Hematopoietic multipotent progenitor cell (in vitro differentiated cells): ENCODE measurements at places on chromosomes 12 and 14. TPM values are rescaled to one million over a fixed set of nuclear protein-coding genes. Genes with fewer than 3 reads are reported as not detected.

The ACYP1 gene
- total RNA-seq = 5.1 TPM

DNA sequence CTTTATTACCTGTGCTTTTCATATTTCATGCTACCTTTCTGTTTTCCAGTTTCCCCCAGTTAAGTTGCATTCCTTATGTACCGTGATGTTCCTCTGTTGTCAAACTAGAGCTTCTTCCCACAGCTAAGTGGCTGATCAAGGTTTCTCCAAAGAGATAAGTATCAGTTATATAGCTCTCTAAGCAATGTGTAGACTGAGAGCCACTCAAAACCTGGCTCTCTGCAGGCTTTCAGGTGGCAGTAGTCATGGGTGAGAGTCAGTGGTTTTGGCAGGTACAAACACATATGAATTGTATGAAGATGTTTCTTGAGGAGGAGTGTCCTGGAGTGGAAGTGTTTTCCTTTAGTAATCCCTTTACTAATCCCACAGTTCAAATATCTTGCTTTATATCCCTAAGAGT, 28.4 kb downstream of the TXNRD1 start:
- no peak for DNase-seq

The PIP4P1 gene
- 36.1 TPM for total RNA-seq

DNA sequence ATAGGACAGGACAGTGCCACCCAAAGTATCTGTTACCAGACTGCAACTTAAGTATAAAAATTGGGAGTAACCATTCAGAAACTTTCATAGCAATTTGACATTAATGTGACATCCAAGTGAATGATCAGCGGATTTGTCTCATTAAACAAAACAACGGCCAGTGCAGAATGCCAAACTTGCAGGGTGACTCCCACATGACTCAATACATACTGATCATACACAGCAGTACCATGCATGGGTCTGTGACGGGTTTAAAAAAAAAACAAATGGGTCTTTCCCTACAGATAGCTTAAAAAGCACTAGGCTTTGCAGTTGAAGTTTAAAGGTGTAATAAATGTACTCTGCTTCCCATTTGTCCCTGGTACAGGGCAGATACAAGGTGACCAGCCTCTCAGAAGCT, 116.6 kb downstream of the SLC35F4 start:
- no peak for DNase-seq

- DNase-seq = no peak
Measured at GRCh38 chr12:2177003-2177402, 124.2 kb downstream of the CACNA1C start.

DNA sequence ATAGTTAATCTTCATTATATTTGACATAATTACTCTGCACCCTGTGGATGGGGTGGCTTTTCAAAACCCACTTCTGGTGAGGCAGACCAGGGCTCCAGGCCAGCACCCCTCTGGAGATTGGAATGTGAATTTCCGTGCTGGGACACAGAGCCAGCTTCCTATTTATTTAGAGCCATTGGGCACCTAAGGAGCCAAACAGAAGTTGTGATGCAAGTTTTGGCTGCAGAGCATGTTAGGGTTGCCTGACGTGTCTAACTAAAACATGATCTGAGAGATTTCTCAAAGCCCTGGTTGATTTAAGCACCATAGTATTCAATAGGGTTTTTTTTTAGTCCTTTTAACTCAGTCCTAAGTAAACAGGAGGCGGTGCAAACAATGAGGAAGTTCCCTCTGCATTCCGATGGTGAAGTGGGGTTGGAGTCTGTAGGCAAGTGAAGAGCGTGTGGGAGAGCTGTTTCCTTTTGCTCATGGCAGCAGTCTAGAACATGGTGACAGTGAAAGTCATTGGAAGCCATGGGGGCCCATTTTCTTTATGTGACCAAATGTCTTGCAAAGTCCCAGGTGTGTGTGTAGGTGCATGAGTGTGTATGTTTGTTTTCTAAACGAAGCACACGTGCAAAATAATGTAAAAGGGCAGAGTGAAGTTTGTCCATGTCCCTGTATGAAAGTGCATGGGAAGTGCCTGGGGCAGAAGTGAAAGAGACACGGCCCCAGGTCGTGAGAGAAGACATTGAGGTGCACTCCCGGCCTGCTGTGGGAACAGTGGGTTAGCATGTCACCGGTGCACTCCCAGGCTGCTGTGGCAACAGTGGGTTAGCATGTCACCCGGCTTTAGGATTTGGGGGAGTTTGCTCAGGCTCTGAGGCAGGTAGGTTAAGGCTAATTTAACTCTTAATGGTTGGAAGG, 117.7 kb downstream of the PRKCH start:
- peak; percentile 68 for DNase-seq

DNA sequence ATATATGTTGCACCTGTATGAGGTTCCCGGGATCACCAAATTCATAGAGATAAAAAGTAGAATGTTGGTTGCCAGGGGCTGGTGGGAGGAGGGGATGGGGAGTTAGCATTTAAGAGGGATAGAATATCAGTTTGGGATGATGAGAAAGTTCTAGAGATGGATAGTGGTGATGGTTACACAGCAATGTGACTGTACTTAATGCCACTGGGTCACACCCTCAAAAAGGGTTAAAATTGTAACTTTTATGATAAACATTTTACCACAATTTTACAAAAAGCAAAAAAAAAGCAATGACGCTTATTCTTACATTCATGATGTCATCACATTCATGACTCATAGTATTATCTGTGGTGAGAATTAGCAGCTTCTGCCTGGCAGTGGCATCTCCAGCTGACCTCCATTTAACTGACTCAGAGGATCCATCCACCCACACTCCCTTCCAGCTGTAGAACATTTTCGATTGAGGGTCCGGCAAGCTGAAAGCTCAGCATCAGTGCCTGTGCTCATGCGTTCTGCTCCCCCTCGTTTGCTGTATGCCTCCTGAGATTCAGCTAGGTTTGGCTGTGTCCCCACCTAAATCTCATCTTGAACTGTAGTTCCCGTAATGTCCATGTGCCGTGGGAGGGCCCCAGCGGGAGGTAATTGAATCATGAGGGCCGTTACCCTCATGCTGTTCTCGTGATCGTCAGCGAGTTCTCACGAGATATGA, 64.8 kb upstream of the TMEM260 start:
- DNase-seq = no peak

The PHC1 gene
- 71.4 TPM for total RNA-seq

DNA sequence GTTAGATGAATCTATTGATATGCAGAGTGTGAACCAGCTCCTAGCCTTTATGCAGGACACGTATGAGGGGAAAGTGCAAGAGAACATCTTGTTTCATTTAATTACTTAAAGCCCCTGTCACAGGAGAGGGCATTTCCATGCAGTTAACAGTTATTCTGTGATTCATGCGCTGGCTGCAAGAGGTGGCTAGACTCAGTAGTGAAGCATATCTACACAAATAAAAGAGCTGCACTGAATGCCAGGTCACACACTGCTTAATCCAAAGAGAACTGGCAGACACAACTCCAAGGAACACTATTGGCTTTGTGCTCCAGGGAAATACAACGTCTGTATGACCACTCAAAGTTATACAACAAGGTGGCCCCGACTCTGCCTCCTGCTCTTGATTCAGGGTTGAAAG, 394.1 kb downstream of the C12orf75 start:
- DNase-seq = no peak

- no peak for DNase-seq
Measured at GRCh38 chr12:42957136-42957535, 367.6 kb upstream of the PRICKLE1 start.

The A2ML1 gene
- under 0.01 TPM for total RNA-seq

DNA sequence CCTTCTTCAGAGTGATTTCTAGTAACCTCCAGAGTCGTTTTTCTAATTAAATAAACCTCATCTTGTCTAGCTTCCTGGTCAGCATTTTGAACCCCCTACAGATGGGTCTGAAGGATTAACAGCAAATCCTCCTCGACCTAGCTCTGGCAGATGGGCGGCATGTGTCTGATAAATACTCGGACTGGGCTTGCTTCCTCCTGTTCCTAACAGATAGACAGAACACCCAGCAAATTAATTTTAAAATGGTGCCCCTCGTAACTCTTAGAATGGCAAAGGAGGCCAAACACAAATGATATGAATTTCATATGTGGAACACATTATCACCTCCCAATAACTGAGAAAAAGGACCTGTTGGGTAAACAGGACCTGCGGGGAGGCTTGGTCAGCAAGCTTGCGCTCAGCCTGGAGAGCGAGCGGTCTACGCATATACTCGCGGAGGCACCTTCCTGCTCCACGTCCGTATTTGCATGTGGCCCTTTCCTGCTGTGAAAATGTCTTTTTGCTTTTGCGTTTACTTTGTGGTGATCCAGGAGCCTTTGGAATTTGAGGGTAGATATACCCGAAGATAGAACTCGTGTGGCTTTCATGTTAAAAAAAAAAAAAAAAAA, 79.6 kb downstream of the OTX2 start:
- DNase-seq = no peak

The MYF5 gene
- total RNA-seq = not detected

The DNAI7 gene
- total RNA-seq = 0.54 TPM

DNA sequence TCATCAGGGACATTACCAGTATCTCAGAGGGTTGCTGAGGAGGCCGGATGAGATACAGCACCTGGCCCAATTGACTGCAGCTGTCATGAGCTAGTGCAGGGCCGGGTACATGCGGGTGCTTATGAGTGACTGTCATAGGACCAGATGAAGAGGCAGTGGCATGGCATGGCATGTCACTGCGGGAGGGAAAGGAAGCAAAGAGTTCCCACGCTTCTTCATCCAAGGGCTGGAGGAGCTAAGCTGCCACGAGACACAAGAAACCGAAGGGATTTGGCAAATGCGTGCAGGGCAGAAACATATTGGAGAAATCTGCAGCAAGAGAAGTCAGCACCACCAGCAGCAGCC, 10.7 kb upstream of the GPX2 start:
- no peak for DNase-seq

DNA sequence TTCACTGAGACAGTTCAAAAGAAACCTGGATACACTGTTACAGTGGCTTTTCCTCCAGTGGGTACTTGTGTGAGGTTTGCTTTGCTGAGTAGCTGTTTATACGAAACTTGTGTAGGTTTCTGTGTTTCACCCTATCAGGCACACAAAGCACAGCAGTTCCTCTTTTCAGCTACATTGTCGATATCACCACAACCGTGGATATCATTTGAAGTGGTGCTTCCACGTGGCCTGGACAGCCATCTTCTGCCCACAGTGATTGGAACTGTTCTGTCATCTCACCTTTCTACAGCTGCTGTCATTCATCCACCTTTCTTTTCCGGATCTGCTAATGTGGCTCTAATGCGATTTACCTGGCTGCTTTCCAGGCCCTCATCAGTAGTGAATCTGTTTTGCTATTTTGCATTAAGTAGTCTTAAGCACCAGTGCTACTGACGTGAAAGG, 368.8 kb downstream of the SYT1 start:
- DNase-seq = peak; percentile 26

DNA sequence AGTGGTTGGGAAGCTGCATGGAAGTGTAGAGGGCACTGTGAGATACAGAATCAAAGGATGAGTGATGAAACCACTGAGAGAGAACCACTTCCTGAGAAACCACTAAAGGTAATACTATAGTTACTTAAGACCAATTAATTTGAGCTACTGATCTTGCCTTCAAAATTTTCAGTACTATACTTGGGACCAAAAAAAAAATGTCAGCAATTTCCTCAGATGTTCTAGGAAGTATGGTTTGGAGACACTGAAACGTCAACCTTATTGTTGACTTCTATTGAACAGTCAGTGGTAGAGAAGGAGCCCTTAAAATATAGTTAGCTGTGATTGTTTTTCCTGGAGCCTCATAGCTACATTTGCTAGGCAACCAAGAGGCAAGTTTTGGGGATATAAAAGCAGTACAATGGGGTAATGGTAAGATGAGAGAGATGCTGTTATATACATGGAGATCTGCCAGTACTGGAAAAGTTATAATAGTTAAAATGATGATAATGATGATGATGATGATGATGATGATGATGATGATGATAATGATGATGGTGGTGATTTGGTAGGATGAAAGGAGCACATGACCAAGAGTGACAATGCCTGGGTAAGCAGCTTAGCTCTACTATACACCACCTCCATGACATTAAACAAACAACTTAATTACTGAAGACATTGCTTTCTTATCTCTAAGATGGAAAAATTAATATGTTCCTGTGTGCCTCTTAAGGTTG, 300.9 kb upstream of the G2E3 start:
- no peak for DNase-seq

The DAO gene
- total RNA-seq = not detected

GRCh38 chr12:64745980-64746379, 13.2 kb downstream of the GNS start:
- no peak for DNase-seq

DNA sequence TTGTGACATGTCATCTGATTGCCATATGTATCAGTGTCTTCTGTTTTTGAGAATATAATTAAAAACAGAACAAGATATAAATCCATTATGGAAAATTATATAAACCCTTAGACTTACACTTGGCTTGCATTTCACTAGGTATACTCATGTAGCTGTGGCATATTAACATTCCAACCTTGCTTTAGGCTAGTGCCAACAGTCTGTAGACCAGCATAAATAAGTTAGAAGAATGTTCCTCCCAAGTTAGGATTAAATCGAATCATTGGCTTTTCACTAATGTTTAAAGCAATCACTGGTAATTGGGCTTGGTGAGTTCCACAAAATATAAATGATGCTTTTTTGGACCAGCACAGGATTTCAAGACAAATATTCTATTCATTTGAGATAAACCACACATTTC, 103.0 kb downstream of the LIN7A start:
- DNase-seq = no peak

DNA sequence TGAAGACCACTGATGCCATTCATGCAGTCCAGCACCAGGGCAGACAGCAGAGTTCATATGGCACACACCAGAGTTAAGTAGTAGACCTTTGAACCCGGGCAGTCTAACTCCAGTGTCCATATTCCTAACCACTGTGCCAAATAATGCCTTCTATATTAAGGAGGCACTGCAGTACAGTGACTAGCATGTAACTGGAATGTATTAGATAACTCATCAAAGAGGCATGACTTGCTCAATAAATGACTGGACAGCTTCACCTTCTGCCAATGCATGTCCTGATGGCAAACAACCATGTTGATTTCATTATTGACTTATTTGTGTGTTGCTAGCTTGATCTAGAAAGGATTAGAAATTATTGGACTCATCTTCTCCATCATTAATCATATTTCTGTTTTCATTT, 40.2 kb downstream of the DACT1 start:
- DNase-seq = no peak

DNA sequence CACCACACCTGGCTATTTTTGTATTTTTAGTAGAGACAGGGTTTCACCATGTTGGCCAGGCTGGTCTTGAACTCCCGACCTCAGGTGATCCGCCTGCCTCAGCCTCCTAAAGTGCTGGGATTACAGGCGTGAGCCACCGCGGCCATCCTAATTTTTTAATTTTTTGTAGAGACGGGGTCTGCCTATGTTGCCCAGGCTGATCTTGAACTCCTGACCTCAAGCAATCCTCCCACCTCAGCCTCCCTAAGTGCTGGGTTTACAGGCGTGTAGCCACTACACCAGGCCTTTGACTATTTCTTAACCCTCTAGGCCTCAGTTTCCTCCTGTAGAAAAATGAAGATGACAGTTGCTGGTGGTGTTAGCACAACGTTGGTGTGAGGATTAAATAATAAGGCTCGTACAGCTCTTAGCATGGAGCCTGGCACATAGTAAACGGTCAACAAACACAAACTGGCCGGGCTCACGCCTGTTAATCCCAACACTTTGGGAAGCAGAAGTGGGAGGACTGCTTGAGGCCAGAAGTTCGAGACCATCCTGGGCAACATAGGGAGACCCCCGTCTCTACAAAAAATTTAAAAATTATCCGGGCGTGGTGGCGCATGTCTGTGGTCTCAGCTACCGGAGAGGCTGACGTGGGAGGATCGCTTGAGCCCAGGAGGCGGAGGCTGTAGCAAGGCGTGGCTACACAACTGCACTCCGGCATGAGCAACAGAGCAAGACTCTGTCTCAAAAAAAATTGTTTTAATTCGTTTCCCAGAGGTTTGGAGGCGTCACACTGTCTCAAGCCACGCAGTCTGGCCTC, 979 bp downstream of the DDX54 start:
- DNase-seq = no peak

The AKAP6 gene
- total RNA-seq = 1.6 TPM
